Fibroblast of skin of back (primary cell): ENCODE measurements at places on chromosomes 6 and 20.

DNA sequence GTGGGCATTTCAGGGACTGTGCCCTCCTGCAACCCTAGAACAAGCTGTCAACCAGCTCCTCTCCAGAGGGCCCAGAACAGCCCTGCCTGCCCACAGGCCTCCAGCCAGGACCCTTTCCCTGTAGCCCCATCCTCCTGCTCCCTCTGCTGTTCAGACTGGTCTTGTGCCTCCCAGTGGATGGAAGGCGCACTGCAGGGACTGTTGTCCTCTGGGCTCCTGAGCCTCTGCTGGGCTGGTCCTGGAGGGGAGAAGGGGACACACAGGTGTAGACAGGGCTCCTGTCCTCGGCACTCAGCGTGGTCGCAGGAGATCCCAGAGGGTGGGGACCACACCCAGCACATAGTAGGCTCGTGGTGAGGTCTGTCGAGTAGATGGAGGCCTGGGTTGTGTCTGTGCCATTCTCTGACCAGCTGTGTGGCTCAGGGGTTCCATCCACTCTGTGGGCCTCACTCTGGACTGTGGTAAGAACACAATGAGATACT, 11.5 kb downstream of the ITPR3 start:
- peak; percentile 44 for DNase-seq

GRCh38 chr6:25454136-25454535, 175.0 kb downstream of the CARMIL1 start:
- no peak for DNase-seq

- DNase-seq = peak; percentile 21
Measured at GRCh38 chr6:136073216-136073615, 176.9 kb downstream of the MTFR2 start.

DNA sequence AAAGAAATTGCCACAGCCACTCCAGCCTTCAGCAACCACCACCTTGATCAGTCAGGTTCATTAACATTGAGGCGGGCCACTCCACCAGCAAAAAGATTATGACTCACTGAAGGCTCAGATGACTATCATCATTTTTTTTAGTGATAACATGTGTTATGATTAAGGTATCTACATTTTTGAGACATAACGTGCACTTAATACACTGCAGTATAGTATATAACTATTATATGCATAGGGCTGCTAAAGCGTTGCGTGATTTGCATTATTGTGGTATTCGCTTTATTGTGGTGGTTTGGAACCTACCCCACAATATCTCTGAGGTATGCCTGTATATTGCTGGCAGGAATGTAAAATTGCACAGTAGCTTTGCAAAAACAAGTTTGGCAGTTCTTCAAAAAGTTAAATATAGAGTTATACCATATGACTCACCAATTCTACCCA, 6.8 kb upstream of the RIPK1 start:
- peak; percentile 88 for DNase-seq

DNA sequence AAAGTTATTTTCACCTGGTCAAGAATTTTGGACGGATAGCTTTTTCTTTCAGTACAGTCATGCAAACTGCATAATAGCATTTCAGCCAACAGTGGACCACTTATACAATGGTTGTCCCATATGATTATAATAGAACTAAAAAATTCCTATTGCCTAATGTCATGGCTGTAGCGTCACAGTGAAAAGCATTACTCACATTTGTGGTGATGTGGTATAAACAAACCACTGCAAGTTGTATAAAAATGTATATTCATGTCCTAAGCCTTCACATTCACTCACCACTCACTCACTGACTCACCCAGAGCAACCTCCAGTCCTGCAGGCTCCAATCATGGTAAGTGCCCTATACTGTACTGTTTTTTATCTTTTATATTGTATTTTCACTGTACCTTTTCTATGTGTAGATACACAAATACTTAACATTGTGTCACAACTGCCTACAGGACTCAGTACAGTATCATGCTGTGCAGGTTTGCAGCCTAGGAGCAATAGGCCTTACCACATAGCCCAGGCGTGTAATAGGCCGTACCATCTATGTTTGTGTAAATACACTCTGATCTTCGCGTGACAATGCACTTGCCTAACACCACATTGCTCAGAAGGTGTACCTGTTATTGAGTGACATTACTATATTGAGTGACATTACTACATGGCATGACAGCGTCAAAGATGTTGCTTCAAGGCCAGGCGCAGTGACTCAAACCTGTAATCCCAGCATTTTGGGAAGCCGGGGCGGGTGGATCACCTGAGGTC, 17.9 kb downstream of the ABHD12 start:
- peak; percentile 97 for DNase-seq

GRCh38 chr6:43089874-43090558, 13.9 kb downstream of the PTK7 start:
- DNase-seq = peak; percentile 56

DNA sequence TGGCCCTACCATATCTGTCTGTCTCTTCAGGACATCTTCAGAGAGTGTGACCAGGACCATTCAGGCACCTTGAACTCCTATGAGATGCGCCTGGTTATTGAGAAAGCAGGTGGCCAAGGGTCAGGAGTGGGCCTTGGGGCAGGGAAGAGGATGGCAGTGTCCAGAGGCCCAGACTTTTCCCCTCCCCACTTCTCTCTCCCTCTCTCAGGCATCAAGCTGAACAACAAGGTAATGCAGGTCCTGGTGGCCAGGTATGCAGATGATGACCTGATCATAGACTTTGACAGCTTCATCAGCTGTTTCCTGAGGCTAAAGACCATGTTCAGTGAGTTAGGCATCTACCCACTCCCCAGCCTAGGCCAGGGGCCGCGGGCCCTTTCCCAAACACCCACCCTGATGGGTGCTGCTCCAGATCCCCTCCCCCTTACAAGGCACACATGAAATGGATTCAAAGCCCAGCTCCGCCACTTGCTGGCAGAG, 24.3 kb downstream of the CAPN11 start:
- no peak for DNase-seq

DNA sequence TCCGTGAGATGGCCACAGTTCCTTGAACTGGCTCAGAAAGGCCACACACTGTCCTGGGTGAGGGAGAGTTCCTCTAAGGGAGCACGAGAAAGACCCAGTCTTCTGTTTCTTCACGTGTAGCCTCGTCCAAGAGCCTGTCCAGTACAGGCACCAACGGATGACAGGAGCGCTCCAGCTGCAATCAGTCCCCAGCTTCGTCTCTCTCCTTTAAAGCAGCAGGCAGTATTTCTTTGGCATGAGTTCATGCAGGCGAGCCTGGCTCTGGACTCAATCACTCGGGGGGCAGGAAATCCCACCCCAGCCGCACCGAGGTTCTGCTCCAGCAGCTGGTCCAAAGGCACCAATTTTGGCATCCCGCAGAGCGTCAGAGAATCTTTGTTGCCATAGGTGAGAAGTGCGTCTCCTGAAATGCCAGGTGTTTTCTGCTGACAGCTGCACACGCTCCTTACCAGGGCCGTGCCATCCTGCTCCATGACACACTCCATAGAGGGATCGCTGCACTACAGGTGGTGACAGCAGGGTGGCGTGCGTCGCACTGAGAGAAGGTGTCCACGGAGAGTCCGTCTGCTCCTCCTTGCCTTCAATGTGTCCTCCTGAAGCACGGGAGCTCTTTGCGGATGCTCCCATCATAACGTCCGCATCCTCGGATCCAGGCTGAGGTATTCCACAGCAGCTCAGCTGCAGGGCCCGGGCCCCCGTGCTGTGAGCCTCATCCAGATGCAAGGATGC, 59.6 kb upstream of the AFDN start:
- DNase-seq = no peak

GRCh38 chr20:40868551-40869217, 159.9 kb upstream of the TOP1 start:
- DNase-seq = peak; percentile 69

DNA sequence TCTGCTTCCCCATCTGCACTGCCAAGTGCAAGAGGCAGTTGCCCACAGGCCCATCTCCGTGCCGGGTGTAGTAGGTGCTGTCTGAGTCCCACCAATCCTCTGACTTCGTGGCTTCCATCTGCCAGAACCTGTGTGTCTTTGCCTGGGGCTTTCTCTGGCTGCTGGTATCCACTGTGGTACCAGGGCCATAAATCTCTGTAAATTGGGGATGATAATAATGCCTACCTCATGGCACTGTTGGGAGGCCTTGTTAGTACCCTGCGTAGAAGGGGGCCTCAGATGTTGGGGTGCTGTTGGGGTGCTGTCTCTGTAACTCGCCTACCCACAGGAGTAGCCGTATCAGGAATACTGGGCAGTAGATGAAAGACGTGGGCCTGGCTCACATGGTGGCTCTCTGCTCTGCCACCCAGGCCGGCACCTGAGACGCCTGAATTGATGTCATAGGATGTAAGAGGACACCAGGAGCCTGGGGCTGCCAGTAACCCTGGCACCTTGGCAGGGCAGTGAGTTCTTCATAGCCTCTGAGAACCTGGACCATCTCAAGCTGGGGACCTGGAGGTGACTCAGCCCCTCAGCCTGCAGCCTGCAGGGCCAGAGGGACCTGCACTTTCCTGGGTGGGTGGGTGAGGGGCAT, 94.1 kb upstream of the RNF24 start:
- no peak for DNase-seq

GRCh38 chr20:58637466-58638213, 13.4 kb upstream of the STX16 start:
- no peak for DNase-seq

DNA sequence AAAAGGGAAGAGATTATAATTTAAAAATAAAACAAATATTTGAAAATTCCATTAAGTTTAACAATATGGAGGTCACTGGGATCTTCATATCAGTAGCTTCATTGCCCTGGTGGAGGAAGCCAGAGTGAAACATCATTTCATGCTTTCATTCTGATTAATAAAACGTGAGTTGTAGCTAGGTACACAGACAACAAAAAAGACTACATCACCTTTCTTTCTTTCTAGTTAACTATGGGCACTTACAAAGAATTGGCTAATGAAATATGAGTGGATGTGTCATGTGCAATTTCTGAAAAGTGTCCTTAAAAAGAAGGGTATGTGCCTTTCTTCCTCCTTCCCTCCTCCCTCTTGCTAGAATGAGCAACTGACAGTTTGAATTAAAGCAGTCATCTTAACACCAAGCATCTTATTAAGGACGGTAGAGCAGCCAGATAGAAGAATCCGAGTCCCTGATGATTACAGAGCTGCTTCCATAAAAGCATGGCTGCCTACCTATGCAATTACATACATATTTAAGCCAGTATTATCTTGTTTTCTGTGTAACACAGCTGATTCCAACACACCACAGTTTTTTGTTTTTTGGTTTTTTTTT, 3.4 kb downstream of the SERAC1 start:
- no peak for DNase-seq

GRCh38 chr6:169802790-169803189, 51.4 kb downstream of the ERMARD start:
- DNase-seq = no peak

- peak; percentile 39 for DNase-seq
Measured at GRCh38 chr6:155561257-155561965, 105.8 kb upstream of the NOX3 start.

- no peak for DNase-seq
Measured at GRCh38 chr6:146881228-146882181, 282.7 kb downstream of the ADGB start.

- DNase-seq = peak; percentile 62
Measured at GRCh38 chr20:36836591-36837269, 39.2 kb upstream of the TLDC2 start.

DNA sequence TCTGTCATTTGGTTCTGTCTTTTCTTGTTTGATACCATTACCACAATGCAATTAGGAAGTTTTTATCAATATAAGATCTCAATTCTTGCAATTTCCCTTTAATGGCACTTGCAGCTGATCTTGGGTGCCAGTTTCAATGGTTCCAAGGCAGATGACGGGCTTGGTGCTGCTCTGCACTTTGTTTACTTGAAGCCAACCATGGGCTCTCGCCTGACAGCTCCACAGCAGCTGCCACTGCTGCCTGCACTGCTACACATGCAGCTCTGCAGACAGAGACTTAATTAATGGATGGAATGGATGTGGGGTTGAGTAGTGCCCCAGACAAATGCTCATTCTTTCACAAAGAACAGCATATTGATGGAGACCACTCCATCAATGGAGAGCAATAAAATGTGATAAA, 1024.3 kb upstream of the EPHA7 start:
- DNase-seq = no peak

- no peak for DNase-seq
Measured at GRCh38 chr20:6953611-6954010, 186.1 kb downstream of the BMP2 start.

- peak; percentile 48 for DNase-seq
Measured at GRCh38 chr6:154479771-154480639, 30.5 kb downstream of the CNKSR3 start.

DNA sequence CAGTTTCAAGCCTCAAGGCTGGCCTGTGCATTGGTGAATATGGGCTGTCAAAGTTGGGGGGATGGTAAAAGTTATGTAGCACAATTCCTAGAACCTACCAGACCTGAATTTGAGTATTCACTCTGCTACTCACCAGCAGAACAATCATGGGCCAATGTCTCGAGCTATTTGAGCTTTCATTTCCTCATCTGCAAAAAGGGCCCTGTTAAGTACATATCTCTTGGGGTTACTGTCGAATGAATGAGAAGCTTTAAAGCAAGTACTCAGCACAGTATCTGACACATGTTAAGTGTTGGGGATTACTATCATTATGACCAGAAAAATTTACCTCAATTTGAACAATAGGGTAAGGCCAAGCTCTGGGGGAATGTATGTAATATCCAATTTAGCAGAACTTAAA, 13.5 kb upstream of the ENPP4 start:
- DNase-seq = no peak

DNA sequence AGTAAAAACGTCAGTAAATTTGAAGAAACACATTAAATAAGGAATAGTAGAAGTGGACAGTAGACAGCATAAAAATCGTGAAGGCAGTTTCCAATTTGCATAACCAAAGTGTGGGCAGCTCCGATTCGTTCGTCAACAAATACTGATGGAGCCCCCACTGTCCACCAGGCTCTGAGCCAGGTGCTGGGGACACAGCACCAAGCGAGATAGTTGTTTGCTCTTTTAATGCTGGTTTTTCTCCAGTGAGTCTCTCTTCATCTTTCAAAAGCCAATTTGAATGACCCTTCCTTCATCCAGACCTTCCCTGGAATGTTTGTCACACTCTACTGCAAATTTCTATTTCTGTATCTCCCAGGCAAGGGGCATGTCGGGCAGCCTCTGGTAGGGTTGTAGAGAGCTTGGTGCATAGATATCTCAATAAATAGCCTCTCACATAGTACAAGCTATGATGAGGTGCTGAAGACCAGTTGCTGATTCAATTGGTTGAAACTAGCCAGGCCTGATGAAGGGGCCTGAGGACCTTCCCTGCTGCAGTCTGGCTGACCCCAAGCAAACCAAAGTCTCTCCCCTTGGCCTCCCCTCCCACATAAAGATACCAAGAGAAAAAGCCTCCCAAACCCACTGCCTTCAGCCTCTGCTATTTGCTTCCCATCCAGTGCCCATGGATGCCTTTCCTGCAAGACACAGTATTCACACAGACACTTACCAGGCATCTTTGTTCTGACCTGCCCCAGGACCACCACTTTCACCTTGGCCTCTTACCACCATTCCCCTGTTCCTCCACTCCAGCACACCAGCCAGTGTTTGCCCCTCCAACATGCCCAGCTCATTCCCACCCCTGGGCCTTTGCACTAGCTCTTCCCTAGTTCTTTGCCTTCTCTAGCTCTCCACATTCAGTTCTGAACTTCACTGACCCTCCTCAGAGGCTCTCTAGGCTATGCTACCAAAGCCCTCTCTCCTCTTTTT, 125.2 kb downstream of the CEBPB start:
- DNase-seq = no peak
